ENCODE measurements at places on chromosomes 12 and 14.

DNA sequence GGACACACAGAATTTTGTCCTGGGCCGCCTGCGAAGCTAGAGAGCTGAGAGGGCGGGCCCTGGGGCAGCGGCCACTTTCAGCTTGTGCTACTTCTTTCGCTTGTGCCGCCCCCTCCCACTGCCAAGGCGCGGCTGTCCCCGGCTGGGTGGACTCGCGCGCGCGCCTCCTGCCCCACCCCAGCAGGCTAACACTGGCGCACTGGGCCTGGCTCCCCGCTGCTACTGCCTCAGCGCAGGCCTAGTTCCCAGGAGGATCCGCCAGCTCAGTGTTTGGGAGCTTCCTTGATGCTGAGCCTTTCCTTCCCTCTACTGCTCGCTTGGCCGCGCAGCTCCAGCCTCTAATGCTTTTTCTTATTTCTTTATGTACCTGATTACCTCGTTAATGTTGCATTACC lies 27.4 kb upstream of the METAP2 start:
- peak; percentile 74 for DNase-seq

GRCh38 chr12:101695706-101696105 lies 1.7 kb upstream of the CHPT1 start:
- DNase-seq, result no peak

DNA sequence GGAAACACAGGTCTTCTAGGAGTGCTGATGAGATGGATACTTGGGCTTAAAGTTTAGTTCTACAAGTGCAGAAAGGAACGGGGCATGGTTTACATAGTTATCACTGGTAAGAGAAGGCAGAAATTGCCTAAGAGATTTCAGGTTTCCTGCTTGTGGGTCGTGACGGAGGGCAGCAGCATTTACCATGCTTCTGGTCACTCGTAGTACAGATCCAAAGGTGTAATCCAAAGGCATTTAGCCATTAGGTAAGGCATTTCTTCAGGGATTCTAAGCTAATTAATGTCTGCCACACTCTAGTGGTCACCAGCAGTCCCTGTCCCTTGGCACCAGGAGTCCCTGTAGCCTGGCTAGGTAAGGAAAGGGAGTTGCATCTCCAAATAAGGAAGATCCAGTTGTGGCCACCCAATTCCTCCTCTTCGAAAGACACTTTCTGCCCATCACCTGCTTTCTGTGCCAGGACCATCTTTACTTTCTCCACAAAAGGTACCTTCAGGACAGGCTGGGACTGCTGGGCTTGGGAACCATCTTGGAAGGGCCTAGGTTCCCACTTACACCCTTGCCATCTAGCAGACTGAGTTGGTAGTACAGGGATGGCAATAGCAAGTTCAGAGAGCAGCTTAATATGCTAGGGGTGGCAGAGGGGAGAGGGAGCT lies 1.5 kb downstream of the GSTZ1 start:
- no peak for DNase-seq

DNA sequence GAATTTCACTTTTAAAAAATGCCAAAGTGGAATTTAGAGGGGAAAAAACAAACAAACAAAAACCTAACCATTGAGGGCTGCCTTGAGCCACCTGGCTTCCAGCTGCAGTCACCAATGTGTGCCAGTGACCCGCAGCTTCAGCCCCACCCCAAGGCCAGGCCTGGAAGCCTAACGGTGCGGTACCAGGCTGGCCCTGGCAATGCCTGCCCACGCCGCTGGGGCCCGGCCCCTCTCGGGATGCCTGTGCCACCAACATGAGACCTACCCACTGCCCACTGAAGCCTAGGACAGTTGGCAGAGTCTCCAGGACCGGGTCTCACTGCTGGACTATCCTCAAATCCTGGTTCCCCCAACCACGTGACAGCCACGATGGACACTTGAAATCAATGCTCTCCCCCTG lies 96.6 kb downstream of the NCOR2 start:
- DNase-seq, result no peak

- peak; percentile 61 for DNase-seq
These were observed 57.3 kb downstream of the GALNT16 start for GRCh38 chr14:69317102-69317755.

GRCh38 chr12:40331886-40332285 lies 107.1 kb downstream of the LRRK2 start:
- DNase-seq, result no peak

DNA sequence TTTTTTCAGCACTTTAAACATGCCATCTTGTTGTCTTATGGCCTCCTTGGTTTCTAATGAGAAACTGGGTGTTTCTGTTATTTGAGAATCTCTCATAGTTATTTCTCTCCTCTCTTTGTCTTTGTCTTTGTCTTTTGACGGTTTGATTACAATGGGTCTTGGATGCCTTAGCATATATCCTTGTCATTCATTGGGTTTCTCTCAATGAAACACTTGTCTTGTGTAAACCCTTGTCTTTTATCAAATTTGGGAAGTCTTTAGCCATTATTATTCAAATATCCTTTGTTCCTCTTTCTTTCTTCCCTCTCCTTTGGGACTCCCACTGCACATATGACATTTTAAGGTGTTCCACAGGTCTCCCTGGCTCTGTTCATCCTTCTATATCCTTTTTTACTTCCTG lies 373.5 kb upstream of the TBX3 start:
- no peak for DNase-seq

DNA sequence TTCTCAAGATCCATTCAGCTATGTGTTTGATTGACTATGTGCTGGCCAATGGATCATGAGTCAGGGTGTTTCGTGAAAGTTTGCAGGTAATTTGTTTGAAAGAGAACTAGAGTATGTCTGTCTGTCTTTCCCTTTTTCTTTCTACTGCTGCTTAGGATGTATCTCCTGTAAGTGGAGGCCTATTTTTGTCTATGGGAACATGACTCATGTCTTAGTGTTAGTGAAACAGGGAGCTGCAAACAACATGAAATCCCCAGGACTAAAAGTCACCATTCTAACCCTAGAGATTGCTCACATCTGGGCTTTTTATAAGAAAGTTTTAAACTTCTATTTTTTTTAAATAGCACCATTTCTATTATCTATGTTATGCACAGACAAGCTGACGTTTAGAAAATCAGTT lies 333.0 kb downstream of the CCER1 start:
- no peak for DNase-seq

- no peak for DNase-seq
These were observed 317.6 kb downstream of the SOX5 start for GRCh38 chr12:23631786-23632377.

DNA sequence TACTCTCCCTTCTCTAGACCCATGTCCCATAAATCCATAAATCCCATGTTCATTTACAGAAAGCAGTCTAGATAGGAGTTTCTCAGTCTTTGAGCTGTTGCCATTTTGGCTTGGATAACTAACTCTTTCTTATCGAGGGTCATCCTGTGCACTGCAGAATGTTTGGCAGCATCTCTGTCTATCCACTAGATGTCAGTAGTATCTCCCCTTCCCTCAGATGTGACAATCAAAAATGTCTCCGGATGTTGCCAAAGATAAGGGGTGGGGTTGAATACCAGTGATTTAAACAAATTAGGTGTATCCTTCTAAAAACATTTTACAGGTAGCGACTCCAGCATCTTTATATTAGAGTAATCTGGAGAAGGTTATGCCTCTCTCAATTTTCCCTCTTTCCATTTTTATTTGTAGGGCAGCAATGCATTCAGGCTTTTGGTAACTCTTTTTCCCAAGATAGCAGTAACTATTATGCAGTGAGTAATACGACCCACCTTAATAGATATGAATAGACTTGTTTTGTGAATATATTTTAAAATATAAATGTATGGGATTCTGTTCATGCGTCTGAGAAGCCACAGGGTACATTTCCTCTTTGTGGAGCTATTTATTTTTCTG lies 100.7 kb downstream of the LRRK2 start:
- DNase-seq, result no peak

- no peak for DNase-seq
These were observed 32.7 kb downstream of the RBM25 start for GRCh38 chr14:73091044-73091443.

DNA sequence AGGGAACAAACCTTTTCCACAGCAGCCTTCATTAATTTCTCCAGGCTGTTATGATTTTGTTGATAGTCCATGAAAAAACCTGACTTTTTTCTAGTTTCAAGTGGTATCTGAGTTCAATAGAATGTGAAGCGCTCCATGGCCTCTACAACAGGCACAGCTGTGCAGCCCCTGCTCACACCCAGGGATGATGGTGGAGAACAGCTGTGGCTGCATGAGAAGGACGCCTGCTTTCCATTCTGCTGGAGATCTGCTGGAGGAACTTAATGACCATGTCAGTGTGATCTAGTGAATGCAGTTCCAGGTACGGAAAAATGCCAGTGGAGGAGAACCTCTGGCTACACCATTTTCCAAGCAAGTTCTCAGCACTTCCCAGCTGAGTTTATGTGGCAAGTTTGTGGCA lies 80.6 kb downstream of the PIWIL1 start:
- no peak for DNase-seq

GRCh38 chr12:14664434-14665023 lies 31.9 kb downstream of the GUCY2C start:
- no peak for DNase-seq

- no peak for DNase-seq
These were observed 69.7 kb downstream of the SEC23A start for GRCh38 chr14:39033371-39033770.

DNA sequence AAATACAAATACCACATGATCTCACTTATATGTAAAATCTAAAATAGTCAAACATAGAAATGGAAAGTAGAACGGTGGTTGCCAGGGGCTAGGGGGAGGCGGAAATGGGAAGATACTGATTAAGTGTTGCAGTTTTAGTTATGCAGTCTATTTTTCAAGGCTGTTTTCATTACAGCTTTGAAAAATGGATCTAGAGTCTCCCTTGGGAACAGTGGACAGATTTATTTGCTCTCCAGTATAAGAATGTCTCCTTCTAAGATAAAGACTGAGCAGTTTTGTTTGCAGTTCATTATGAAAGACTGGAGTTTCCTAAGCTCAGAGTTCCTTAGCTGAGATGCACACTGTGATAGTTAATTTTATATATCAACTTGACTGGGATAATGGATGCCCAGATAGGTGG lies 202.5 kb downstream of the KLHL28 start:
- DNase-seq, result no peak
